Right kidney (tissue), 9 donors: ENCODE measurements at places on chromosomes 12 and 14.

DNA sequence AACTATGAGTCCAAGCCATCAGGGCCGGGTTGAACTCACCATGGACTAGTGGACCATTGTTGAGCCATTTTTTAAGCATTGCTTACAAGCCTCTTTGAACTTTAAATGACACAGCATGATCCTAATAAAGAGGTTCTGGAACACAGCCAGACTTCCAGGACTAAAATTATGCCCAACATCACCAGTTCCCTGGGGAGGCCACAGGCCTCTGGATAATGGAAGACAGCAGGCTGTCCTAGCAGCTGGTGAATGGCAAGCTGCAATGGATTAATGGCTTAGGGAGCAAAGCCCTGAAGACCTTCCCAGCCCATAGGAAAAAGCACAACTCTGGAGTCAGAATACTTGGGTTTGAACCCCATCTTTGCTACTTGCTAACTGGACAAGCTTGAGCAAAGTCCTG, 71.3 kb downstream of the FLRT2 start:
- DNase-seq, result no peak

- no peak for DNase-seq
Measured at GRCh38 chr14:64513271-64513670, 8.7 kb downstream of the ZBTB1 start.

- no peak for DNase-seq
Measured at GRCh38 chr14:74984236-74985027, 18.3 kb upstream of the EIF2B2 start.

- no peak for DNase-seq
Measured at GRCh38 chr12:13038491-13039161, 5.6 kb upstream of the FAM234B start.

DNA sequence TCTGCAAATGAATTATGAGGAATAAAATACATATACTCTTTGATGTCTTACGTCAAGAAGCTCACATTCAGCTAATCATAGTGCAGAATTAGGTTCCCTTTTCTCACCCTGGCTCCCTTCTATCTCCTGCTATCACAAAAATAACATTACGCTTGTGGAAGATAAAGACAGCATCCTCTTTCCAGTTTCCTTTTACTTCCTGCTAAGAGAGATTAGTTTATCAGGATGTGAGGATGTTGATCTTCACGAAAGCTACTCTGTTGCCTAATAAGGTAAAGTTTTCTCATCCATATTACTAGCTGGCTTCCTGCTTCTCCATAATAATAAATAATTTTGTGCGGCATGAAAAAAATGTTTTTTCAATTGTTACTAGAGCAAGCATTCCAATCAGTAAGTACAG, 217.7 kb upstream of the DCN start:
- DNase-seq, result no peak

DNA sequence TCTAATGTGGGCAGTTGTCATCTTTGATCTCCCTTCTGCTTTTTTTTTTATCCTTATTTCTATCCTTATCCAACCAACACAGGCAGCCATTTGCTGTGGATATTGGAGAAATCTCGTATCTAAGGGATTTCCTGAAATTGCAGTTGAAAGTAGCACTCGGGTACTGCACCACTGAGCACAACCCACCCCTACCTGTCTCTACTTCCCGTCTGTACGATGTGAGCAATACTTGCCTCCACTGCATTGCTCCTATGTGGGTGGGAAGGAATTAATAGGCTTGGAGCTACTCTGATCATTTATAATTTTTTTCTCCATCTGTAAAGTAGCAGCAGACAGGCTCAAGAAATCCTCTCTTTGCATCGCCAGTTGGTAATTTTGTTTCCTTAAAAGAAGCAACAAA, 300.4 kb downstream of the SNAPC1 start:
- DNase-seq, result no peak

- DNase-seq, result no peak
Measured at GRCh38 chr12:62146318-62146717, 113.9 kb upstream of the USP15 start.

DNA sequence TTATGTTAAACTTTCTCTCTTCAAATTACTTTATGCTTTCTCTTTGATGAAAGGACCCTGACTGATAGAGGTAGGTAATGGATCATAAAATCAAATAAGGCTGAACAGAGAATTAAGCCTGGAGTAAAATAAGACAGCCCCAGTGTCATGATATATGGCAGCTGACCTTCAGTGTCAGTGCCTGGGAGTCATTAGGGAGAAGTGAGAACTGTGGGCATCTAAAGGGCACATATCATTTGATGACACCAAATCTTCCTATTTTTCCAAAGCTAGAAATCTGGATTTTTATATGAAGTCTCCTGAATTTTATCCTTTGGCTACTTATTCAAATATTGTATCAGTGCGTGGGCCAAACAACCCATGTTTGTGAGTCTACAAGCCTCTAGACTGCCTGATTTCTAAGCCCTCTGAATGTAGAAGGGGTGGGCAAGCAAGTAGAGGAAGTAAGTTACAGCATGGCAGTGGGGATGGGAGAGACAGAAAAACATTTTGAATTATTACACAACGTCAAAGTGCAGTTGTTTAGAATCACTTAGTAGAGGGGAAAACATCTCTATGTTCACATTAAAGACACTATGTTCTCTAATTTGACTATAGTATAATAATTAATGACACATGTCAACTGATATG, 10.0 kb downstream of the SLC39A9 start:
- no peak for DNase-seq

GRCh38 chr14:34231626-34232025, 230.4 kb downstream of the SPTSSA start:
- DNase-seq, result no peak

- no peak for DNase-seq
Measured at GRCh38 chr12:99146730-99147129, 500.8 kb upstream of the GARIN6 start.

DNA sequence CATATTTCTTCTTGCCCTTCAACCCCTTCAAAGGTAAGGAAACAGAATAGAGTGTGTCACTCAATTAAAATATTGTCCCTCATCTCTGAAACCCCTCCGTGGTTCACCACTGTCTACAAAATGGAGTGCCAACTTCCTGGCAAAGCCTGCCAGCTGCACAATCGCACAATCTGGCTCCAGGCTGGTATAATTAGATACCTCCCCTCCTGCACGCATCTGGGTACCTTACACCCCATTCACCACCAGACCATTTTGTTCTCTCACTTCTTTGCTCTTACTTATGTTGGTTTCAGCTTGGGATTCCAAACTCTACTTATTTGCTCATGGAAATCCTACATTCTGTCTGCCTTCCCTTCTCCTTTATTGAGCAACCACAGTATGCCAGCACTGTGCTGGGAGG, 314.9 kb downstream of the NUAK1 start:
- no peak for DNase-seq

DNA sequence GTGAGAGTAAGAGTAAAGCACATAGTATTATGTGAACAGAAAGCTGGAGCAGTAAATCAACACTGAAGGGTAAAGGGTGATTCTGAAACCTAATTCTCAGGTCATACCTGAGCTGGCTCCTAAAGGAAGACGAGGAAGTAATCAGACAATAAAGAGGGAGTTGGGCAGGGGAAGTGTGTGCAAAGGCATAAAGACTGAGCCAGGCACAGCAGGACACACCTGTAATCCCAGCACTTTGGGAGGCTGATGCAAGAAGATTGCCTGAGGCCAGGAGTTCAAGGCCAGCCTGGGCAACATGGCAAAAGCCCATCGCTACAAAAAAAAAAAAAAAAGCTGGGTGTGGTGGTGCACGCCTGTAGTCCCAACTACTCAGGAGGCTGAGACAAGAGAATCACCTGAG, 9.6 kb downstream of the ARF3 start:
- no peak for DNase-seq

DNA sequence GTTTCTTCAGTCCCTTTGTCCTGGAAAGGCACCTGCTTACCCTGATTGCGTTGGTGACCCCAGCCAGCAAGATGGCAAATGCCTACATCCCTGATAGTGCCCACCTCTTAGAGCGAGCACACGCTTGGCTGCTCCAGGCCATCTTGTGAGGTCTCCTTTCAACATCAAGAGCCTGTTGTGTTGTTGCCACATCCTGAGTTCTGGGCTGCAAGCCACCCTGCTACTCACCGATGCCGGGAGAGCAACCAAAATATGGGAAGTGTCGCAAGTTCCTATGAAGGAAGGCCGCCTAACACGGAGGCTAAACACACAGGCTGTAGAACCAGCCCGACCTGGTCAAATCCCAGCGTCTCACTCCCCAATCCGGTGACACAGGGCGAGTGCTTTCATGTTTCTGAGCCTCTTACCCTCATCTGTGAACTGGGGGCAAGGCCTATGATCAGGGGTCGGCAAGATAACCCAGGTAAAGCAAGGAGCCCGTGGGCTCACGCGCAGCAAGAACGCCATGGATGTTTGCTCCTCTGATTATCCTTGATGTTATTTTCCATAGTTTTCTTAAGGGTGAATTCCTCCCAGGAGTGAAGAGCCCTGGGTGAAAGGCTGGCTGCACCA, 98.4 kb downstream of the LGMN start:
- DNase-seq, result no peak

GRCh38 chr14:102932484-102933248, 10.2 kb downstream of the AMN start:
- DNase-seq, result no peak

DNA sequence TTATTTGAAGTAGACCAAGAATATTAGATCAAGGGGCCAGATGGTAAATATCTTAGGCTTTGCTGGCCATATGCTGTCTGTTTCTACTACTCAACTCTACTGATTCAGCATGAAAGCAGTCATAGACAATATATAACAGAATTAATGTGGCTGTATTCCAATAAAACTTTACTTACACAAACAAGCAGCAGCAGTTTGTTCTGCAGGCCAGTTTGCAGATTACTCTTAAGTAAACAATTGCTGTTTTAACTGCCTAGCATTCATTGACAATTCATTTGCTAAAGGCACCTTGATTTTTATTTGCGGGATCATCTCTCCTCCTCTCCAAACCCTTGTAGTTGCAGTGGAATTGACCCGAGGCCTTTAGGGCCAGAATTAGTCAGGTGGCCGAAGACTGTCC, 94.1 kb upstream of the GARIN6 start:
- DNase-seq, result no peak

DNA sequence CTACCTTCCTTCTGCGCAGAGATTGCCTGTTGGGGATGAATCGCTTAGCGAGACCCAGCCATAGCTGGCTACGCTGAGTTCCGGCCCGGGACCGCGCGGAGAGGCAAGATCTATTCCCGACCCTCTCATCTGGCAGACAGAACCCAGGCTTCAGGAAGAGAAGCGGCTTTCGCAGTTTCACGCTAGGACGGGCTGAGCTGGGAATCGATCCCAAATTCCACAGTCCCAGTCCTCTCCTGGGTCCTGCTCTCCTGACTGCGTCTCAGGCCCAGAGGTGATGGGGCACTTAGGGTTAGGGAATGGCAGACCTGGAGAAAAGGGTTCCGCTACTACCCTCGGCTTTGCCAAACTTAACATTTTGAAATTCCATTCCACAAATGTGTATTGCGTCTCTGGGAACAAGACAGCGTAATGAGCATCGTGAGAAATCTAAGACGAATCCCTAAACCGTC, 2.8 kb downstream of the PTPN21 start:
- peak; percentile 49 for DNase-seq

GRCh38 chr12:112408621-112409020, 784 bp downstream of the RPL6 start:
- no peak for DNase-seq

DNA sequence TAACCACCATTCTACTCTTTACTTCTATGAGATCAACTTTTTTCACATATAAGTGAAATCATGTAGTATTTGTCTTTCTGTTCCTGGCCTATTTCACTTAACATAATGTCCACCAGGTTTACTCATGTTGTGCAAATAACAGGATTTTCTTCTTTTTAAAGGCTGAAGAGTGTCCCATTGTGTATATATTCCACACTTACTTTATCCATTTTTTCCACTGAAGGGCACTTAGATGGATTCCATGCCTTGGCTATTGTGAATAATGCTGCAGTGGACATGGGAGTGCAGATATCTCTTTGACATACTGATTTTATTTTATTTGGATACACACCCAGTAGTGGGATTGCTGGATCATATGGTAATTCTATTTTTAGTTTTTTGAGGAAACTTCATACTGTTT, 181.1 kb upstream of the HMGA2 start:
- DNase-seq, result no peak

GRCh38 chr12:56522411-56523193, 982 bp downstream of the RBMS2 start:
- DNase-seq, result peak; percentile 61

DNA sequence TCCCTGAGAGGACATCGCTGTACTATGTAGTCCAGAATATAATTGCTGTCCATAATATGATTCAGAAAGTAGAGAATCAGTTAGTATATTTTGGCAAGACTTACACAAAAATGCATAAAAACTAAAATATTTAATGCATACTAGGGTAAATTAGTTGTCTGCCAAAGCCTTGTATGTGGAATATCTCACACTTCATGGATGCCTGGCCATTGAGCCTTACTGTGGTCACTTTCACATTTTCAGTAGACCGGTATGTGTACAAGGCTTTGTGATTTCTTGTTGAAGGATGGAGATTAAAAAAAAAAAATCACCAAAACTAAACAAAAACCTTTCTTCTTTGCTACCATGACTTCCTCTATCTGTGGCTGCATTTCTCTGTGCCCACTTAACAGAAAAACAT, 197.3 kb upstream of the DDHD1 start:
- DNase-seq, result no peak

- DNase-seq, result peak; percentile 63
Measured at GRCh38 chr14:23550812-23551265, 726 bp downstream of the ZFHX2 start.

DNA sequence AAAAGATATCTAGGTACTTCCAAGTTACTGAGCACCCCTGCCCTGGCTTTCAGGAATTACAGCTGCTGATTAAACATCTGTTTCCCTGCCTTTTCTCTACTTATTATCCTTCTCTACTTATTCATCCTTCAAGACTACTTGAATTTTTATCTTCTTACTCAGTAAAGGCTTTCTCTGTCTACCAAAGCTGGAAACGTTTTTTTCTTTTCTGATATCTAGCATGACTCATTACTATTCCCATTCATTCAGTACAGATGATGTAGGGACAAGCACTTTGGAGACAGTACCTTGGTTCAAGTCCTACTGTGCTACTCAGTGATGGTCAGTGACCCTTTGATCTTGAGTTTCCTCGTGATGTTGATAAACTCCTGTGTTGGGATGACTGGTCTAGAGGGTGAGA, 848.7 kb downstream of the NRXN3 start:
- no peak for DNase-seq

DNA sequence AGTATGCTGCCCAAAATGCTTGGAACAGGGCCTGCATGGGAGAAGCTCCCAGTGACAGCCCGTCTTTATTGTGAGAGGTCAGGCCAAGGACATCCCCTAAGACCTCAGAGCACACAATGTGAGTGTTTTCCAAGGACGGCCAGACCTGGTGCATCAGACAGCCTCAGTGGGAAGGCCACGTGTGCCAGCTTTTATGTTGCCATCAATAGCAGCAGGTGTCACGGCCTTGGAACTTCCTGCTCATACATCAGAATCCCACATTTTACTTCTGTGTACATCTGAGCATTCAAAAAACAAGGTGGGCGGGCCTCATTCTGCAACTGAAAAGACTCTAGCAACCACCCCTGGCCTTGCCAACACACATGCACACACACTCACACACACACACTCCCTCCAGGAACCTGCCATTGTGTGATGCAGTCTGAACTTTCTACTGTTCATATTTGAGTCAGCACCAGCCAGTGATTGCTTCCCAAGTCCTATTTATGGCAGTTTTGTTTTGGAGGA, 753.1 kb upstream of the TBX3 start:
- DNase-seq, result no peak

GRCh38 chr14:54481695-54482094, 7.1 kb downstream of the GMFB start:
- no peak for DNase-seq

- no peak for DNase-seq
Measured at GRCh38 chr12:47095446-47096236, 15.9 kb upstream of the AMIGO2 start.

- no peak for DNase-seq
Measured at GRCh38 chr14:39733741-39734140, 301.5 kb upstream of the FBXO33 start.
